ENCODE measurements at places on chromosomes 13 and 19. TPM values are rescaled to one million over a fixed set of nuclear protein-coding genes. Genes with fewer than 3 reads are reported as not detected.

DNA sequence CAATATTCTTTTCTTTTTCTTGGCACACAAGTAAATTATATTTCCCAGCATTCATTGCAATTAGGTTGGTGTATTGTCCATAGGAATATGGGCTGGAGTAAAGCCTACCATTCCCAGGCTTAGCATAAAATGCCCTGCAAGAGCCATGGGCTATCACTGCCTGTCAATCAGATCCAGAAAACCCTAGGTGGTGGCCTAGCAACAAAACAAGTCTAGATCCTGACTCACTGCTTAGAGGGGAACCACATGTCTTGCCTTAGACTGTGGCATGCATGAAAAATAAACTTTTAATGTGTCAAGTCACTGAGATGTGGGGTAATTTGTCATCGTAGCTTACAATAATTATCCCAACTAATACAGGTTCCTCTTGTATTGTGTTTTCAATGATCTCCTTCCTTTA is 16.2 kb downstream of the SOX21 start:
- H3K36me3 ChIP-seq = no peaks in the 10 kb centered on the region
- H3K27me3 ChIP-seq = peaks cover 34% of the 10 kb centered on the region
- no peak overlapping the region for H3K4me3 ChIP-seq
- H3K27ac ChIP-seq = no peak overlapping the region
- H3K4me1 ChIP-seq = no peaks in the 10 kb centered on the region

The TEX26 gene
- not detected for total RNA-seq

DNA sequence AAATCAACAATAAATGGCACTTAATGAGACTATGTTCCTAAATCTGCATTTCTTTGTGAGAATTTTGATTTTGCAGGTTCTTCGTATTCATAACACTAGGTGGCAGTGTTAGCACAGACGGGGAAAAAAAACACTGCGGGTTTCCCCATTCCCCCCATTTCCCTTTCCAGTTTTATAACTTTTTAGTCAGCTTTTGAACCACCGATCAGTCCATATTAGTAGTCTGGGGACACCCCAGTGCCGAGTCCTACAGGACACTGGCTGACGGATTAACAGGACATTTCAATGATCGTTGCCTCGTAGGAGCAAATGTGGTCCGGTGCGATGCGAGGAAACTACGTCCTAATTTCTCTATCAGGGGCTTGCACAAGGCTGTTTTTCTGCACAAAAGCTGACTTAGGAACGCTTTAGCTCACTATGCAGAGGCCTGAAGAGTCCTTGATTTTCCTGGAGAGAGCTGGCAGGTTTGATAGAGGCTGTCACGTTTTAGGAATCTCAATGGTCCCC is 234.3 kb downstream of the LMO7 start:
- DNase-seq = peak; percentile 6
- H3K27ac ChIP-seq = peak overlapping the region; percentile 27
- no peaks in the 10 kb centered on the region for H3K36me3 ChIP-seq
- peaks cover 1% of the 10 kb centered on the region for H3K27me3 ChIP-seq
- H3K4me3 ChIP-seq = peak overlapping the region; percentile 54

The FPR3 gene
- total RNA-seq = not detected

The KLK10 gene
- total RNA-seq = not detected

DNA sequence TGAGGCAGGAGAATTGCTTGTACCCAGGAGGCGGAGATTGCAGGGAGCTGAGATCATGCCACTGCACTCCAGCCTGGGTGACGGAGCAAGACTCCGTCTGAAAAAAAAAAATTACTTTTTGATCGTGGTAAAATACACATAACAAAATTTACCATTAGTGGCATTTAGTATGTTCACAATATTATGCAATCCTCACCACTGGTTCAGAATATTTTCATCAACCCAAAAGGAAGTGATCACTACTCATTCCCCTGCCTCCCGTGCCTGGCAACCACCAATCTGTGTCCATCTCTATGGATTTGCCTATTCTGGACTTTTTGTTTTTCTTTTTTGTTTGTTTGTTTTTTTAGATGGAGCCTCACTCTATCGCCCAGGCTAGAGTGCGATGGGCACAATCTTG is 1.2 kb upstream of the PALM3 start:
- no peak overlapping the region for H3K4me3 ChIP-seq
- H3K27ac ChIP-seq = no peak overlapping the region
- DNase-seq = no peak
- peaks cover 28% of the 10 kb centered on the region for H3K27me3 ChIP-seq

GRCh38 chr19:18385675-18386542 is at the start of gene GDF15:
Gene GDF15, plus strand, starts transcription at chr19:18386158. Its CDS starts 32 bp downstream, at chr19:18386190.
- peaks cover 6% of the 10 kb centered on the region for H3K4me1 ChIP-seq
- H3K36me3 ChIP-seq = no peaks in the 10 kb centered on the region
- DNase-seq = peak; percentile 52
- H3K27ac ChIP-seq = no peak within 1 kb of the TSS

The SIRT2 gene
- 20.0 TPM for total RNA-seq
